ENCODE measurements at places on chromosomes 6 and 20.

GRCh38 chr6:46453741-46454316, 37.4 kb downstream of the RCAN2 start:
- no peak for DNase-seq

GRCh38 chr6:18249271-18249670, 15.1 kb downstream of the DEK start:
- DNase-seq = no peak

DNA sequence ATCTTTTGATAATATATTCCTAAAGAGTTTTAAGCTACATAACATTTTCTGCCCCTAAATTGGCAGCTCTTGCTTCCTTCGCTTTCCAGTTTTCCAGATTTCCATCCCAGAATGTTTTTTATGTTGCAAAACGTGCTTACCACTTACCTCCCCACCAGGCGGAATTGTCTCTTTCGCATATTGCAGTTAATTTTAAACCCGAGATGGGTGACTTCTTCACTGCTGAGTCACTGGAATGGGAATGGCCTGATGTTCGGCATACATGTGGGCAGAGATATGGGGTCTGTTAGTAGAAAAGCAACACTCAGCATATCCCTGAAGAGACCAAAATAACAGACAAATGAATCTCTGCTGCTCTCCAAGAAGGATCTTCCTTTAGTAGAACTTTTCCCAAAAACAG, 491.2 kb downstream of the PREX1 start:
- no peak for DNase-seq

DNA sequence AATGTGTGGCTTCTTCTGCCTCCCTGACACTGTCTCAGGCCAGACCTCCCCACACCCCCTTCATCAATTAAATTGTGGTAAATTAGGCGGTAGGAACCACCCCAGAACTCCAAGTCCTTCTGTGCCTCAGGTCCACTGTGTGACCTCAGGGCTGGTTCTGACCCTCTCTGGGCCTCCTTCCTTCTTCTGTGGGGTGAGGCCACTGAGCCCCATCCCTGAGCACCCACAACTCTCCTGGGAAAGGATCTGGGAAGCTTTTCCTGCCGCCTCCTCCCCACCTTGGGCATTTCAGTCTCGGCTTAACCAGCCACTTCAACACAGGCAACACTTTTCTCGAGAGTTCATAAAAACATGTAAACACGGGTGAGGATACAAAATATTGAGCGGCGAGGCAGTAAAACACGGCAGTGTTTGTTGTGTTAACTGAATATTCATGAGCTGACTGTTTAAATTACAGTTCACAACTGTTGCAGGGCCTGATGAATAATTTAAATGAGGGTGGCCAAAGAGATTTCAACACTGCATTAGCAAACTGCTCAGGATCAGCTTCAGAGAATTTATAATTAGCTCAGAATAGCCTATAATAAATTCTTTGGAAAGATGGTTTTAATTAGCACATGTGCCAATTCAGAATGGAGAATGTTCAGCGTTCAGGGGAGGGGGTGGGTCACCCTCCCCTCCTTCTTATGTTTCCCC, 112.1 kb downstream of the TOX2 start:
- DNase-seq = no peak

DNA sequence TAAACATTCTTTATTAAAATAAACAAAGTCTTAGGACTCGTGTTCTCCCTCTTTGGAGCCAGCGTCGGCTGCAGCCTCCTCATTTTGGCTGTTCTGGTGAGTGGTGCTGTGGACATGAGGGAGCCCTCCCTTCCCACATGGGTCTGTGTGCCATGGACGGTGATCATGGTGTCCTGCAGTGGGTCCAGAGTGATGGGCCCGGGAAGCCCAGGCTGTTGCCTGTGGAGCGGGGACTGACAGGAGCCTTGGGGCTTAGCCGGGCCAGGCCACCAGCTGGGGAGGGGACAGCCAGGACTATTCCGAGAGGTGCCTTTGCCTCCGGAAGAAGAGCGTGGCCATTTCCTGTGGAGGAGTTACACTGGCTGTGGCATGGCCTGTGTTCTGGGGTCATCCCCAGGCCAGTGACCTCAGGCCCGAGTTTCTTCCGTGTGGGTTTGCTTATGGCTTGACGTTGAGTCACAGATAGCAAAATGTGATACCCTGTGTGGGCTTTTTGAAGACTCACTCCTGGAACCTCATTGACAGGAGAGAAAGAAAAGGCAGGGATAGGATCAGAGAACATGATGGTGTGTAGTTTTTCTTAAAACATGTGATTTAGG, 153.4 kb downstream of the DTNBP1 start:
- no peak for DNase-seq

GRCh38 chr6:56242346-56242745, 5.0 kb downstream of the COL21A1 start:
- DNase-seq = no peak
